ENCODE measurements at places on chromosomes 7 and 10. TPM values are rescaled to one million over a fixed set of nuclear protein-coding genes. Genes with fewer than 3 reads are reported as not detected.

CHRM2 gene
- total RNA-seq: not detected

ELMO1 gene
- total RNA-seq: 46.7 TPM

IL15RA gene
- 20.9 TPM for total RNA-seq

STEAP1 gene
- 33.6 TPM for total RNA-seq

DNA sequence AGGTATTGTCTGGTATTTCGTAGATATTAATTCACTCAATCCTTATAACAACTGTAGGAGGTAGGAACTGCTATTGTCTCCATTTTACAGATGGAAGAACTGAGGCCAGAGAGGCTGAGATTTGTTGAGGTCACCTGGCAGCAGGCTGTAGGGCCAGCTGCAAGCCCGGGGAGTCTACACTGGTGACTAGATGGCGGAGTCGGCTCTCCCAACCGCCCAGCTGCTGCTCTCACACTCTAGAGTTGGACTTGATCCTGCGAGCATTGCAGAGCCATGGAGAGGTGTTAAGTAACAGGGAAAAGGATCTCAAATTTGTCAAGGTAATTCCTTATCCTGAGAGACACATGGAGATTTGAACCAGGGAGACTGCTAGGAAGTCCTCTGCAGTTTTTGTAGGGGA is 124.1 kb downstream of the CAMK1D start:
- DNase-seq: no peak

- DNase-seq: no peak
Observed at GRCh38 chr7:43465581-43466554, 117.0 kb upstream of the STK17A start.

OTUD1 gene
- total RNA-seq: 16.9 TPM

GRCh38 chr10:120727001-120727400 is 124.2 kb upstream of the WDR11 start:
- DNase-seq: no peak

DNA sequence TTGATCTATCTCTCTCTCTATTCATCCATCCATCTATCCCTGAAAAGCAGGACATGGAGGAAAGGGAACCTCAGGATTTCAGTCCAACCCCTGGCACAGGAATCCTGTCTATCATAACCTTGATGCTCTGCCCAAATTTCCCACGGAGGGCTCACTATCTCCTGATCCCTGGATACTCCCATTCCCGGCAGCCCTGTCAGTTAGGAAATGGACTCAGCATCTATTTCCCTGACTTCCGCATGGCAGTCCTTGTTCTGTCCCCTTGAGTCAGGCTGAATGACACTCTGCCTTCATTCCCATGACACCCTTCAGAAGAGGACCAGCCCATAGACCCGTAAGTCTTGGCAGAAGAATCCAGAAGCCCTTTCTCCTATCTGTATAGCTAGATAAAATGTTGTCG is 77.7 kb downstream of the VWA2 start:
- no peak for DNase-seq

TRIL gene
- 4.6 TPM for total RNA-seq

- no peak for DNase-seq
Observed at GRCh38 chr7:99588868-99589267, 9.2 kb upstream of the TMEM225B start.

- no peak for DNase-seq
Observed at GRCh38 chr7:117706210-117706609, 167.0 kb downstream of the CTTNBP2 start.

DNA sequence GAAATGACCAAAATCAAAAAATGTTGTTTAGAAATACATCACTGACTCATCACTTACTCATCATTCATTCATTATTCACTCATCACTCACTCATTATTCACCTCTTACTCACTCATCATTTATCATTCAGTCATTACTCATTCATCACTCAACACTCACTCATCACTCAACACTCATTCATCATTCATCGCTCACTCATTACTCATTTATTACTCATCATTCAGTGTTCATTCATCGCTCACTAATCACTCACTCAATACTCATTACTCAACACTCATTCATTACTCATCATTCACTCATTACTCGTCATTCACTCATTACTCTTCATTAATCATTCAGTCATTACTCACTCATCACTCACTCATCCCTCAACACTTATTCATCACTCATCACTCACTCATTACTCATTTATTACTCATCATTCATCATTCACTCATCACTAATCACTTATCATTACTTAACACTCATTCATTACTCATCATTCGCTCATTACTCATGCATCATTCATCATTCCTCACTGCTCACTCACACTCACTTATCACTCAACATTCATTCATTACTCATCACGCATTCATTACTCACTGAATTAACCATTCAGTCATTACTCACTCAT is 238.5 kb downstream of the ADARB2 start:
- no peak for DNase-seq

- no peak for DNase-seq
Observed at GRCh38 chr7:130419658-130420057, 21.2 kb downstream of the CEP41 start.

- DNase-seq: no peak
Observed at GRCh38 chr10:132742167-132742836, 43.6 kb downstream of the NKX6-2 start.

NEUROD6 gene
- not detected for total RNA-seq

DNA sequence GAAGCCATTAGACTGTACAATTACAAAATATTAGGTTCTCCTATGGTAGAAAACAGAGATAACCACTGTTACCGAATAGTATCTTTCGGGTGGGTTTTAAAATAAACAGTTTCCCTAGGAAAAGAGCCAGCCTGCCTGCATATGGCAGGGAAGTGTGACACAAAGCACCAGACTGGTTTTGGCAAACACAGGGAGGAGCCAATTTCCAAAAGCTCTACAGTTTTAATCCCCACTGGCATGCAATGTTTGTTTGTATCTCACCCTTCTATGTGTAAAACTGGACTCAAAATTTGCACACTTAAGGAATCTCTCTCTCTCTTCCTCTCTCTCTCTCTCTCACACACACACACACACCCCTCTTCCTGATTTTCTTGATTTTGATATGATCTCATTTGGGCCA is 261.7 kb downstream of the ETV1 start:
- no peak for DNase-seq

EBLN1 gene
- total RNA-seq: not detected

- no peak for DNase-seq
Observed at GRCh38 chr7:55473932-55474331, 98.4 kb downstream of the VOPP1 start.

- DNase-seq: no peak
Observed at GRCh38 chr7:44408596-44408995, 81.9 kb downstream of the NUDCD3 start.

- peak; percentile 94 for DNase-seq
Observed at GRCh38 chr10:119079599-119080520, 757 bp downstream of the EIF3A start.

CALY gene
- not detected for total RNA-seq

DNA sequence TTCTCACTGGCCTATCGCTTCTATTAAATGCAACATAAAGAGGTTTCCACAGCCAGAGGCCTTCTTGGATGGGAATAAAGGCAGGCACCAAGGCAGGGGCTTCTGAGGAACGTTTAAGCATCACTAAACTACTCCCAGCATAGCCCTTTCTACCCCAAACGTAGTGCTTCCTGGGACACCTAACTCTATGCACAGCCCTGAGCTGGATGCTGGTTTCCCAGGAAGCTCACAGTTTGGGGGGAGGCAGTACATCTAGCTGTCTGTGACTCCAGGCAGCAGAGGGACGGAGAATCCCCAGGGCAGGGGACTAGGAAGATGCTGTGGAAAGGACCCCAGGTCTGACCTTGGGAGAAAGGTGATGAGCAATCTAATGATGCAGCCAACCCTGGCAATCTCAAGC is 192.8 kb upstream of the ZMIZ1 start:
- DNase-seq: no peak

PRKAR2B gene
- total RNA-seq: 4.7 TPM

KCNIP2 gene
- total RNA-seq: 2.3 TPM

DNA sequence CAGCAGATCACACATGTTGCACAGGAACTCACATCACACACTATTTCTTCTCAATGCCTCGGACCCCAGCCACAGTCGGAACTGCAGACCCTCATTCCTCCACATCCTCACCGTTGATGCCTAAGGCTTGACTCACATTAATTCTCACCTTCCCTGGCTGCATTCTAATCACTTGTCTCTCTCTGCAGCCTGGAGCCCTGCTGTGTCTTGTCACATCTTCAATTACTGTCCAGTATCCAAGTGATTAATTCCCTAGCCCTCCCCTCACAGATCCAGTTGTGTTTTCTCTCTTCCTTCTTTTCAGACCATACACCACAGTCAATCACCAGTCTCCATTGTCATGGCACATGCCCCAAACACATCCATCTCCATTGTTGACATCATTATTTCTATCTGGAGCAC is 592.4 kb upstream of the IGFBP3 start:
- DNase-seq: no peak

- DNase-seq: no peak
Observed at GRCh38 chr10:58152673-58153263, 114.9 kb downstream of the IPMK start.

DNA sequence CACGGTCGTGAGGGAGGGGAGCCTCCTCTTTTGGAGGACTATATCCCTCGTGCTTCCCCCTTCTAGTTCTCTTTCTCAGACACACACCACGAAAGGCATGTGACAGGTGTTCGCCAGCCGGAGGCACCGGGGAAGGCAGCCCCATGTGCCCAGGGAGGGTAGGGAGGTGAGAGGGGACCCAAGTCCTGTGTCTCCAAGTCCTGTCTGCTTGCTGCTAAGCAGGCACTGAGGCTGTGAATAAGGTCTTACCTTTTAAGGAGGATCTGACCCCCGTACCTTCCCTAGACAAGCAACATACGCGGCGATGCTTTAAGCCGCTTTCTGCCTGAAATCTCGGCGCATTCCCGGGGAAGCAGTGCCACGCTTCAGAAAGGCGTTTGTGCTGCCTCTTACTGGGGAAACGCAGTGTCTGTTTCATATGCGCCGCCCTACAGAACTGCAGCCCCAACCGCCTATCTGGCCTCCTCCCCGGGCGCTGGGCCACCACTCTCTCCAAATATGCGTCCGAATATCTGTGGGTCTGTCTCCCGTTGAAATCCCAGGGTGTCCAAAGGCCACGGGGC is 770 bp downstream of the PLXNA4 start:
- DNase-seq: peak; percentile 89

GPR15LG gene
- not detected for total RNA-seq

CPVL gene
- total RNA-seq: 44.9 TPM

KLF14 gene
- 0.23 TPM for total RNA-seq

TACC2 gene
- 54.6 TPM for total RNA-seq

GRCh38 chr7:155043756-155044155 is 26.4 kb upstream of the HTR5A start:
- no peak for DNase-seq

- DNase-seq: no peak
Observed at GRCh38 chr10:69453795-69454194, 2.5 kb downstream of the TSPAN15 start.

GRCh38 chr7:36216063-36216684 is 63.1 kb downstream of the EEPD1 start:
- DNase-seq: no peak

OPN1SW gene
- not detected for total RNA-seq

EEPD1 gene
- total RNA-seq: 10.4 TPM

GRCh38 chr10:44292390-44293002 is 92.4 kb downstream of the CXCL12 start:
- DNase-seq: no peak

EPO gene
- total RNA-seq: not detected

ZNF503 gene
- 27.9 TPM for total RNA-seq

DNA sequence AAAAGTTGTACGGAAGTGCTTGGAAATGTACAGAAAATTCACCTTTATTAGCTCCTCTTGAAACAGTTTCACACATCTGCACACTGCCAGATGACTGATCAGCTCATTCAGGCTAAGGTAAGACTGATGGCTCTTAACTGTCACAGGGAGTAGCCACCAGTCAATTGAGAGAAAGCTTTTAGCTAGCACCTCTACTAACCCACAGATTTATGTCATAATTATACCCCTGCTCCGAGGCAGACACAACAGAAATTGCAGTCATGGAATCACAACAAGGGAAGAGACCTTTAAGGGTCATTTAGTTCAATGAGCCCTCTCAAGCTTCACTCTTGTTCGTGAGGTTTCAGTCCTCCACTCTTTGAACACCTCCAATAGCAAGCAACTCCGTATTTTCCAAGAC is 235.4 kb downstream of the TRIL start:
- DNase-seq: no peak

DNA sequence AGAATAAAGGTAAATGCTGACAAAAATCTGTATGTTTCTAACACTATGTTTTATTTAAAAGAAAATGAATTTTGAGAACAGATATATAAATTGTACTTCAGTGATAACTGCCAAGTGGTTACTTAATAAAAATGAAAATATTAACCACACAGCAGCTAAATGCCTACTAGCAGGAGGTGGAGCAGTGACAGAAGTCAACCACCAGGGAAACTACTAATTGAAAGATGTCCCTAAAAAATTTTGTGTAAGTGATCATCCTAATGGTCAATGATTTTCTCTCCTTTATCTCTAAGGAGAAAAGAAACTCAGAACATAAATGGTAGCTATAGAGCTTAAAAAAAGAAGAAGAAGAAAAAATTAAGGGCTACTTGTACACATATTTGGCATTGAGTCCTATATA is 22.9 kb downstream of the WNT16 start:
- DNase-seq: no peak

- DNase-seq: no peak
Observed at GRCh38 chr10:11631890-11632587, 20.6 kb upstream of the USP6NL start.

AHR gene
- total RNA-seq: 73.9 TPM
